COR-L47 (cell line): ENCODE measurements at places on chromosomes 12 and 14.

DNA sequence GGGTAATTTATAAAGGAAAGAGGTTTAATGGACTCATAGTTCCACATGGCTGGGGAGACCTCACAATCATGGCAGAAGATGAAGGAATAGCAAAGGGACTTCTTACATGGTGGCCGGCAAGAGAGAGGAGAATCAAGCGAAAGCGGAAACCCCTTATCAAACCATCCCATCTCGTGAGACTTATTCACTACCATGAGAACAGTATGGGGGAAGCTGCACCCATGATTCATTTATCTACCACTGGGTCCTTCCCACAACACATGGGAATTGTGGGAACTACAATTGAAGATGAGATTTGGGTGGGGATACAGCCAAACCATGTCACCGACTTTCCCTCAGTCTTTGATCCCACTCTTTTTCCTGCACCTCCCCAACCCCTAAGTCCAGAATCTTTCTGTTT is 12.6 kb upstream of the CTDSP2 start:
- no peak for DNase-seq

DNA sequence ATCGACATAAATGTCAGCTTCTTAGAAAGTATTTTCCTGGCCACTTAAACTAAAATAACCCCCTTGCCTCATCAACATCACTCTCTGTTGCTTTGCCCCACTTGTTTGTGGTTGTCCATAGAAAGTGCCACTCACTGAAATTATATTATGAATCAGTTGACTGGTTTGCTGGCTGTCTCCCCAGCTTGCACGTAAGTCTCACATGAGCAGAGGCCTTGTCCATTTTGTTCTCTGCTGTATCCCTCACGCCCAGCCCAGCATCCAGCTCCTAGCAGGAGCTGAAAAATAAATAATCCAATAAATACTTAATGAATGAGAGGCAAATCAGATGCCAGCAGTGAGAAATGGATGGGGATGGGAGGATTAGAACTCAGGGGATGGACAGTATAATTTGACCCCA is 159.3 kb downstream of the KSR2 start:
- DNase-seq = no peak

- DNase-seq = no peak
Measured at GRCh38 chr12:67669934-67670631, 21.5 kb downstream of the DYRK2 start.

DNA sequence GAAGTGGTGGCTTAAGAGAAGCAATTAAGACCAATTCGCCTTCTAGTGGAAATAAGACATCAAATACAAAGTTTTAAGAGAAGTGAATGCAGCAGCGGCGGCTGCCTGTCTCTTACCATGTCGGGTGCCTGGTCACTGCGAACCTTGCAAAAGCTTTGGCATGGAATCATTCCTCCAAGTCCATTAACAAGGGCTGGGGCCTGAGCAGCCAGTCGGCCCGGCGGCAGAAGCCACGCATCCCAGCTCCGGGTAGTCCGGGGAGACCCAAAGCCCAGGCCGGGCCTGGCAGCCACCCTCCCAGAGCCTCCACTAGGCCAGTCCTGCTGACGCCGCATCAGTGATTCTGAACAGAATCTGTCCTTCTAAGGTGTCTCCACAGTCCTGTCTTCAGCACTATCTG is 321.0 kb downstream of the TMEM121 start:
- DNase-seq = no peak

- DNase-seq = no peak
Measured at GRCh38 chr14:68451696-68452373, 341.0 kb downstream of the ZFP36L1 start.

DNA sequence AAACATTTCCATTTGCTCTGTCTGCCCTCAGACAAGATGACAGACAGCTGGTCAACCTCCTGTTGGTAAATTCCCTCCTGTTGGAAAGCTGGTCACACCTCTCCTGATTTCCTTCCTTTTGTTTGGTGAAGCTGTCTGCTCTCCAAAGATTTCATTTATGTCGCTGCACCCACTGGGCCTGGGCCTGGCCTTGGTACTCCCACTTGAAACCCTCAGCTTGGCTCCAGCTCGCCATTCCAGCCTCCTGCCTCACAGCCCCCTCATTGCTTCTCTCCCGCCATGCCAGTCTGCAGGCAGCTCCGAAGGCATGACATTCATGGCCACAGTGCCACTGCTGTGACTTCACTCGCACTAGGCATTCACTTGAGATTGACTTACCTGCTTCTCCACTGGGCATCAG is 451.8 kb downstream of the VRK1 start:
- DNase-seq = no peak

DNA sequence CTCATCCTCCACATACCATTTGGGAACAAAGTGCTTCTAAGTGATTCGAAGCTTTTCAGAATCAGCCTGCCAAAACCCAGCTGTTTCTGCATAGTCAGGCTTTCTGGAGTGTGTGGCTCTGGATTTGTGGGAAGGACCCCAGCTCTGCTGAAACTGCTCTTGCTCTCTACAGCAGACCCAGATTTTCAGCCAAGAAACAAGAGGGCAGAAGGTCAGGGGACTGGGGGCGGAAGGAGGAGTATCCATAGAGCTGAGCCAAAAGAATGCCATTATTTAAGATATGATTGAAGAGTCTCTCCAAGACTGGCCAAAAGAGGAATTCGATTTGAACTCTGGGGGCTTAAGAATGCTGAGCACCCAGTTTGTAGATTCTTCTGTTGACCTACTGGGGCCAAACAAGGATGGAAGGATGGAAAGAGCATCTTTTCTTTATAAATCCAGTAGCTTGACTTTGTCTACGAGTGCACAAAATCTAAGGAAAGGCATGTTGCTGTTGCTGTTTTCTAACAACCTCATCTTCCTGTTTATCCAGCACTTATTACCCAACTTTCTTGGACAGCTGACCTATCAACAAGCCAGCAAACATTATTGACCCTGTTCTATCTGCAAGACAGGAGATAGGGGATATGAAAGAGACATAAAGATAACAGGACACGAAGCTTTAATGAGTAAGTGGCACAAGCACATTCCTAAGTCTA is 29.2 kb downstream of the FBLN5 start:
- DNase-seq = no peak

- DNase-seq = no peak
Measured at GRCh38 chr14:89936654-89937185, 17.8 kb downstream of the EFCAB11 start.

GRCh38 chr14:92413379-92413778 is 90.4 kb downstream of the SLC24A4 start:
- no peak for DNase-seq

DNA sequence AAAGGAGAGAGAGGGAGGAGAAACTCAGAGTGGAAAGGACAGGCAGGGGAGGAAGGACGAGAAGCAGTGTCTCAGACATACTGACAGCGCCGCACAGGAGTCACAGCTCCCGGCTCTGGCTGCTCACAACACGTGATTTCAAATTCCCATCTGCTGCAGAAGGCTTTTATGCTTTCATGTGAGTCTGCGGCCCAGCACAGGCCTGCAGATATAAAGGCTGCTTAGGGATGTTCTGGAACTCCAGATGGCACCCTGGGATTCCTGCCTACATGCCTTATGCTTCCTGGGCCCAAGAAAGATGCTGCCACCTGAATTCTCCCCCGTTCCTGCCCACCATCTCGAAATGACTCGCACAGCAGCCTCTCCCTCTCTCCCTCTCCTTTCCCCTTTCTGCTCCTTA is 89.6 kb downstream of the NUAK1 start:
- DNase-seq = no peak

DNA sequence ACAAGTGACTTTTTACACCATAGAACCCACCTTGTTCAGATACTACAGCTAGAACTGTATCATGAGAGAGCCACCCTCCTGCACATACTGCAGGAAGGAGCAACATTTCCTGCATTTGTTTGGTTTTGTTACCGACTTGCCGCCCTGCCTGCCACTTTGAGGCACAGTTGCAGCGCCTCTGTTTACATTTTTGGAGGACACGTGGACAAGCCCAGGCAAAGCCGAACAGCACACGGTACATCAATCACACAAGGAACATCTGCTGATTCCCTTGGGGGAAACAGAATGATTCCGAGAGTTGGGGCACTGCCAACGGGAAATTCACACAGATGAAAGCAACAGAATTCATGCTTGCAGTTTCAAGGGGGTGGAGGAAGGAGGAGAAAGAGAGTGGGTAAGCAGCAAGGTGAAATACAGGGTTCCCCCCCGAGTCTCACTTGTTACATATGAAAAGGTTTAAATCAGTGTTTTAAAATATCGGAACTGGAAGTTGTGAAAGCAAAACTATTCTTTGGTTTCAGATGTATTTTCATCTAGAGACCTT is 110.7 kb downstream of the BTG1 start:
- DNase-seq = peak; percentile 79

- DNase-seq = no peak
Measured at GRCh38 chr12:102757154-102757881, 159.7 kb downstream of the PAH start.

GRCh38 chr14:90797919-90798318 is 18.3 kb downstream of the TTC7B start:
- DNase-seq = no peak

DNA sequence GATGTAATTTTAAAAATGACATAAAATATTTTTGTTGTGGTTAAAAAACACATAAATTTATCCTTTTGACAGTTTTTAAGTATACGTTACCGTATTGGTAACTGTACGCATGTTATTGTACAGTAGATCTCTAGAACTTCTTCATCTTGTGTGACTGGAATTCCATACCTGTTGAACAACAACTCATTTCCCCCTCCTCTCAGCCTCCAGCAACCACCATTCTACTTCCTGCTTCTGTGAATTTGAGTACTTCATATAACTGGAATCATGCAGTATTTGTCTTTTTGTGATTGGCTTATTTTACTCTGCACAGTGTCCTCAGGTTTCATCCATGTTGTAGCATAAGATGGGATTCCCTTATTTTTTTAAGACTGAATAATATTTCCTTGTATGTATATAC is 113.6 kb upstream of the ATF1 start:
- no peak for DNase-seq

- no peak for DNase-seq
Measured at GRCh38 chr12:75766263-75767160, 255.1 kb upstream of the KRR1 start.

- no peak for DNase-seq
Measured at GRCh38 chr12:58844161-58844560, 76.1 kb downstream of the LRIG3 start.

- peak; percentile 21 for DNase-seq
Measured at GRCh38 chr12:89507015-89507824, 17.4 kb downstream of the GALNT4 start.

DNA sequence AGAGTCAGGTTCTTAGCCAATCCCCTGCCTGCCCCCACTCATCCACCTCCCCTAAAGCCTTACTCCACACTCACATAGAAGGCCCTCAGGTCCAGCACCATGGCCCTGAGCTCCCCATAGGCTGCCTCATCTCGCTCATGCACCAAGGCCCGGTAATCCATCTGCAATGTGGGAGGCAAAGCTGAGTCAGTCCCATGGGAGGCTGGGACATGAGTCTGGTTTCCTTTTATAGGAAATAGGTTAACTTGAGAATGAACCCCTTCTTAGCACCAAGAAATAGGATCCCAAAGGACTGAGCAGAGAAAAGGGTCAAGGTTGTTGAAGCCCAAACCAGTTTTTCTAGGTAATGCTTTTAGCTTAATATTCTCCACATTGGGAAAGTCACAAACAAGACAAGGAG is 2.1 kb upstream of the EMC9 start:
- DNase-seq = no peak

DNA sequence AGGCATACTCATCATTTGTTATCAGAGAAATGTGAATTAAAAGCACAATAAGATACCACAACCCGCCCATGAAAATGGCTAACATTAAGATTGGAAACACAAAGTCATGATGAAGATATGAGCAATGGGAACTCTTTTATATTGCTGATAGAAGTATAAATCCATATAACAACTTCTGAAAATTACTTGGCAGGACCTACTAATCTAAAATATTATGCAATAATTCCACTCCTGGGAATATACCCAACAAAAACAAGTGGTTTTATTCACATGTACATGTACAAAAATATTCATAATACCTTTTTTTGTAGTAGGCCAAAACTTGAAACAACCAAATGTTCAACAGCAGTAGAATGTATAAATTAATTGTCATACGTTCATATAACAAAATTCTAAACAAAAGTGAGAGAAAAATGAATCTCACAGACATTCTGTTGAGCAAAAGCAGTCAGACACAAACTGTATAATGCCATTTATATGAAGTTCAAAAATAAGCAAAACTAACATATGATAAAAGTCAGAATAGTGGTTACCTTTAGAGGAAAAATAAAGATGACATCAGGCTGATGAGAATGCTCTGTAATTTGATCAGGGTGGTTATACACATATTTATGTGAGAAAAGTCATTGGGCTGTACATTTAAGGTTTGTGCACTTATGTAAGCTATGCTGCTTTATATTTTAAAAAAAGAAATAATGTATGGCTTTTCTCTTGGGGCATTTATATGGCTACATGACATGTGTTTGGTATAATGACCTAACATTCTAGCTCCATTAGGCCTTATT is 309.2 kb upstream of the KITLG start:
- DNase-seq = no peak

- no peak for DNase-seq
Measured at GRCh38 chr12:69324797-69325466, 23.2 kb upstream of the LYZ start.

- DNase-seq = no peak
Measured at GRCh38 chr12:116563262-116563661, 4.1 kb downstream of the MAP1LC3B2 start.

- DNase-seq = no peak
Measured at GRCh38 chr14:105935384-105935783, 409.0 kb downstream of the TMEM121 start.

- no peak for DNase-seq
Measured at GRCh38 chr14:102500158-102500662, 9.4 kb downstream of the ANKRD9 start.

DNA sequence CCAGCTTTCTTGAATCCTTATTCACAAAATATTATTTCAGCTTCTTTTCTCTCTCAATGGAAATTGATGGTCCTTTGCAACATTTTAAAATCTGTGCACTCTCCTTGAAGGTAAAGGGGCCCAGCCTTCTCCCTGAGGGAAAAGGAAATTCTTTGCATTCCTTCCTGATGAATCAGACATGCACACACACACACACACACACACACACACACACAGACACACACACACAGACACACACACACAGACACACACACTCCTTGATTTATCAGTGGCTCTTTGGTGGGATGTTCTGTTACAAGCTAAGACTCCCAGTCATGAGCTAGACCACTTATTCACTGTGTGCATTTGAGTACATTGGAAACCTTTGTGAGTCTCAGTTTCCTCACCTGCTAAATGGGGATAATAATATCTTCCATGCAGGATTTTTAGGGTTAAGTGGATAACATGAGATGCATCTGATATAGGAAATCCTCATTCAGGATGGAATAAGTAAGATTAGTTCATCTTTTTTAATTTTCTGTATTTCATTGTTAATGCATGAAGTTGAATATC is 45.1 kb upstream of the HMGA2 start:
- no peak for DNase-seq

DNA sequence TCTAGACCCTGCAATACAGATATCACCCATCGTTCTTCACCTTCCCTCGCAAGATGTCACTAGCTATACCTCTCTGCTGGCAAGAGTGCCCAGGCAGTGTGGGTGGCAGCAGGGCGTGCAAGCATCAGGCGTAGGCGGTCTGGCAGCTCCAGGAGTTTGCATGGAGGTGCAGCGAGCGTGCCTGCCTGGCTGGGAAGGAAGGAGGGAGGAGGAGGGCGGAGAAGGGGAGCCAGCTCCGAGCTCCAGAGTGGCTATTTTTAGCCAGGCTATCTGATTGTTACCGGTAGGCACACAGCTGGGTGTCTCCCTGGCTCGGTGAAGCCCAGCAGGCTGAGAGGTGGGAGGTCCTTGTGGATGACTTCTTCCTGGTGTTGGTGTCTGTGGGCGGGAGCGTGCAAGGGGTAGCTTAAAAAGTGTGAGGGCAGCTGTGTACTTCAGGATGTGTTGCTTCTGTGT is 6.2 kb downstream of the FOXJ2 start:
- DNase-seq = peak; percentile 46

- DNase-seq = peak; percentile 59
Measured at GRCh38 chr14:102046337-102047278, 40.2 kb downstream of the HSP90AA1 start.
